ENCODE measurements at places on chromosomes 3 and 15.

DNA sequence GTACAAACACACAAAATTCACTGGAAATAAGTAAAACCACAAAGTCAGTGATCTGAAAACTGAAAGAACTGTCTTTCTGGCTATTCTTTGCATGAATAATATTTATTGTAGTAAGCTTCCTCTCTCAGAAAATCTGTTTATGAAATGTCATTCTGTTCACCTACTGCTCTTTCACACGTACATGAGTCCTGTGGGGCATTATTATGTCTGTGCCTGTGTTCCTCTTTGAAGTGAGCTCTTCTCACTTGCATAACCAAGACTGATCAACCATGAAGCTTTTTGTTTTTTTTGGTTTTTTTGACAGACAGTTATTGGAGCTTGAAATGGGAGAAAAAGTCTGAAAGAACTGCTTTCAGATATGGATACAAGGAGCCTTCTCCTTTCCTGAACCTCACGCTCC, 195.8 kb downstream of the PLCH1 start:
- no peak for DNase-seq

GRCh38 chr15:85559530-85559929, 179.1 kb downstream of the AKAP13 start:
- DNase-seq: no peak

DNA sequence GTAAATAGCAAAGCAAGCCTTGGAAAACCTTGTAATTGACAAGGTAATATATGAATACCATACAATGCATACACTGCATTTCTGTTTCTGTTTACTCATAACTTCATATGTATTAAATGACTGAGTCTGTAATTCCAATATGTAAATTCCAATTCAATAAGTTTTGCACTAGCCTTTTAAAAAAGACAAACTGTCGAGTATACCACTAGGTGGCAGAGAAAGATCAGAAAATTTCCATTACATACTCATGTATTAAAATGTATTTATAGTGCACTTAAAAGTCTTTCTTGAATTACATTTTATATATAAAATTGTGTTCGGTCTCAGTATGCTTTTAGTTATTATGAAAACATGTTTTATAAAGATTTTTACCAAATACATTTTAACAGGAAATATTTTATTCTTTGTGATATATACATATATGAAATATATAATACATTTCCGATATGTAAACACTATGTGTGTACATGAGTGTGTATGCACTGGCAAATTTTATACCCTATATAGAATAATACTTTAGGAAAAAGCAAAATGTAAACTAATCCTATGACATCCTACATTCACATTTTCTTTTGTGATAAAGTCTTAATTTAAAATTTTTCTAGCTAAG, 216.8 kb downstream of the VGLL3 start:
- no peak for DNase-seq

- no peak for DNase-seq
Measured at GRCh38 chr3:5063724-5064123, 58.4 kb upstream of the ARL8B start.

- no peak for DNase-seq
Measured at GRCh38 chr15:61500523-61500922, 271.4 kb upstream of the RORA start.

DNA sequence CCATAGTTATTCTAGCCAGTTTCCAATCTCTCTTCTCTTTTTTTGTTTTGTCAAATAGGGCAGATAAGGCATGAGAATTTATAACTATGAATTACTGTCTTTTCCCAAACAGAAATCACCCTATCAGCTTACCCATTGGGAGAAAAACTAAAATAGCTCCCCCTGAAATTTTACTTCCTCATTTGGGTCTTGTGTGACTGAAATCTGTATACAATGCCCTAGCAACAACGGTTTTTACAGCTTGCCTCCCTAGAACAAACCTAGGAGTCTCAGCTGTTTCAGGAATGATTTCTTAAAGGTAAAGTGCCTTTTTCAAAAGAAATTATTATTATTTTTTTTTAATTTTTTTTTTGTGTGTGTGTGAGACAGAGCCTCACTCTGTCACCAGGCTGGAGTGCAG, 56.8 kb downstream of the CD86 start:
- DNase-seq: no peak

GRCh38 chr15:79192462-79193036, 90.0 kb upstream of the ANKRD34C start:
- DNase-seq: no peak

DNA sequence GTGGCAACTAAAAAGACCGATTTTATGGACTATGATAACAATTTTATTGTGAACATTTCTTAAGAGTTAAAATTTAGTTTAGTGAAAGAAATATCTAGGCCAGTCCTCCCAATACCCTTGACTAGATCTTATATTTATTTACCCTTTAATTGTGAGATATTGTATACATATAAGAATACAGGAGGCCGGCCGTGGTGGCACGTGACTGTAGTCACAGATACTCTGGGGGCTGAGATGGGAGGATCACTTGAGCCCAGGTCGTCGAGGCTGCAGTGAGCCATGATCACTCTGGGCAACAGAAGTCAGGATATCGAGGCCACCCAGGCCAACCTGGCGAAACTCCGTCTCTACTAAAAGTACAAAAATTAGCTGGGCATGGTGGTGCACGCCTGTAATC, 756 bp upstream of the RMDN3 start:
- DNase-seq: no peak

Data from activated CD4-positive, alpha-beta T cell treated with anti-CD3 and anti-CD28 coated beads for 1 hour (primary cell).